B cell (primary cell): ENCODE measurements at places on chromosomes 12 and 14. TPM values are rescaled to one million over a fixed set of nuclear protein-coding genes. Genes with fewer than 3 reads are reported as not detected.

GLT8D2 gene
- not detected in 2 replicates for total RNA-seq

IGF1 gene
- 0.05 TPM in 1 of 2 replicates, not detected in the other for total RNA-seq

PPP2R5C gene
- total RNA-seq: 330 and 337 TPM in 2 replicates

SLC7A8 gene
- total RNA-seq: 0.85 and 1.1 TPM in 2 replicates

KRT85 gene
- total RNA-seq: not detected in 2 replicates

KMT2D gene
- 179 and 199 TPM in 2 replicates for total RNA-seq

SMCO2 gene
- not detected in 2 replicates for total RNA-seq

SOAT2 gene
- not detected in 2 replicates for total RNA-seq

CPNE6 gene
- not detected in 2 replicates for total RNA-seq

ARHGAP9 gene
- total RNA-seq: 154 and 161 TPM in 2 replicates

GRCh38 chr12:50089730-50090129 lies 4.6 kb downstream of the SMARCD1 start:
- DNase-seq: no peak

DNA sequence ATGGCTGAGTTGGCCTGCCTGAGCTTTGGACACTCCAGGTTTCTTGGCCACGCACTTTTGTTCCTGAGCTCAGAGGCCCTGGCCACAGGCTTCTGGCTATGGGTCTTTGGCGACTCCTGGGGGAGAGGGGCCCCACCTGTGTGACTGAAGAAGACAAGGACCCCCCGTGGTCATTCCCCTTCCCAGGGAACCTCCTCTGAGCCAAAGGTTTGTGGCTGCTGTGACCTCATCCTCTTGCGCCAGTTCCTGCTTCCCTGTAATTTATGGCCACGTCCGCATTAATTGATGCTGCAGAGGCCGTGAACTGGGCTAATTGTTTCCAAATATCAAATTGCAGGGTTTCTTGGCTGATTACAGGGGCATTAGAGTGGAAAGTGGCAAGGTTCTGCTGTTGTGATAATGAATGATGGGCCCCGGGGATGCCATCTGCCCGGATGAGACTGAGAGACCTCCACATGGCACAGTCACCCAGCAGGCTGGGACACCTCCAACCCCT lies 27.6 kb upstream of the NOS1 start:
- no peak for DNase-seq

DNA sequence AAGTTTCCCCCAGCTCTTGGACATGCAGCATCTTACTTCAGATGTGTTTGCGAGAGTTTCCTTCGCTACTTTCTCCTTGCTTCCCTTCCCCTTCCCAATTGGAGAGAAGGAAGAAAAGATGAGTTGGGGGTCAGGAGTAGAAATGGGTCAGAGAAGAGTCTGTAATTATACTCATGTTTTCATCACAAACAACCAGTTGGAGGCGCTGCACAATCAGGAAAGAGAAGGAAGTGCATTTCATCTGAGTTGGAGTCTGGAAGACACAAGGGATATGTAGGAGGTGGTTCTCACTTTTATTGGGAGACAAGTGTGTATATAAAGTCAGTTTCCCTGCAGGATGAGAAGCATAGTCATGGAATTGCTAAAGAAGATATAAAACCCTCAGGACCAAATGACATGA lies 31.3 kb upstream of the VSX2 start:
- no peak for DNase-seq

DNA sequence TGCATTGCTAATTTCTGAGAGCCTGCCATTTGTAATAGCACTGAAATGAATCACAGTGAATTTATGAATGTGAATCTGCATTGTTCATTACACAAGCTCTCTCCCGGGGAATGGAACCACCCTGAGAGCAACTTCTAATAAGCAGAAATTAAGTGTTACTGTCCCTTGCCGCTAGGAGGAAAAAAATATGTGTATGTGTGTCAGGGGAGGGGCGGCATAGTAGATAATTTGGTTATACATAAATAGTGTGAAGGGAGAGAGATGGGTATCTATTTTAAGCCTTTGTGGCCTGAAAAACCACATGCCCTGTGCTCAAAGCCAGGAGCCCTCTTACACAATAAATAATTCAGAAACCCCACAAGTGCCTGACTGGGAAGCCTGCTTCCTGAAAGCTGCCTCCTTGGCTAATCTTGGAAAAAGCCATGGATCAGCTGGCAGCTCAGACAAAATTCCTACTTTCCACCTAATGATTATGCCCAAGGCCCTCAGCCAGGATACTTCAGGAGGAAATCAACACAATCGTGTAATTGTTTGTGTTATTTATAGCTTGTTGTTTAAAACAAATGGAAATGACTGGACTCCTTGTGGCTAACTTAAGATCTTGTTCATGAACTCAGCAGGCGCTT lies 366.2 kb upstream of the KITLG start:
- no peak for DNase-seq

DNA sequence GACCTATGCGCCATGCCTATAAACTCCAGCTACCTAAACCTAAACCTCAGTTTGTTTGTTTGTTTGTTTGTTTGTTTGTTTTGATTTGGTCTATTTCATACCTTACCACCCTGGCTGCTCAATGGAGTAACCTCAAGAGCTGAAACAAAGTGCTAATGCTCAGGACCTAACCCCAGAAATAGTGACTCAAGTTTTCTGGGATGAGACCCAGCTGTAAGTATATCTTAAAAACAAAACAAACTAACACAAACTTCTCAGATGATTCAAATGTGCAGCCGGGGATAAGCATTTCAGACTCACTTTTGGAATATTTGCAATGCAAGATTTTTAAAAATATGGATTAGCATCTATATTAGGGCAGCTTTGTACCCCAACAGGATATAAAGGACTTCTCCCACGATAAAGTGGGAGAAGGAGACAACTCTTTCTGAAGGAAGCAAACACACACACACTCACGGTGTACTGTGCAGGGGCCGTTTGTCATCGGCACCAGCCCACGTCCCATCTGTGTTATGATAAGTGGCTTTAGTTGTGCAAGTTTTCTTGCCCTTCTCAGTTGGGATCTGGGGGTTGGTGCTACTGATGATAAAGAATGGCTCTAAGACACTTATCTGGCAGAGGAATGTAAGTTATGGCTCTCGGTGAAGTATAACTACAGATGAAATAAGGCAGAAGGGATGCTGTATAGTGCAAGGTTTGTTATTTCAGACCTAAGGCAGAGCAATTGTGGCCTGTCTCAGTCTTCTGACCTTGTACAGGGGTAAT lies 516.7 kb upstream of the TMEM132C start:
- DNase-seq: no peak

- DNase-seq: no peak
Measured at GRCh38 chr12:46472893-46473633, 100.5 kb upstream of the SLC38A2 start.

DNA sequence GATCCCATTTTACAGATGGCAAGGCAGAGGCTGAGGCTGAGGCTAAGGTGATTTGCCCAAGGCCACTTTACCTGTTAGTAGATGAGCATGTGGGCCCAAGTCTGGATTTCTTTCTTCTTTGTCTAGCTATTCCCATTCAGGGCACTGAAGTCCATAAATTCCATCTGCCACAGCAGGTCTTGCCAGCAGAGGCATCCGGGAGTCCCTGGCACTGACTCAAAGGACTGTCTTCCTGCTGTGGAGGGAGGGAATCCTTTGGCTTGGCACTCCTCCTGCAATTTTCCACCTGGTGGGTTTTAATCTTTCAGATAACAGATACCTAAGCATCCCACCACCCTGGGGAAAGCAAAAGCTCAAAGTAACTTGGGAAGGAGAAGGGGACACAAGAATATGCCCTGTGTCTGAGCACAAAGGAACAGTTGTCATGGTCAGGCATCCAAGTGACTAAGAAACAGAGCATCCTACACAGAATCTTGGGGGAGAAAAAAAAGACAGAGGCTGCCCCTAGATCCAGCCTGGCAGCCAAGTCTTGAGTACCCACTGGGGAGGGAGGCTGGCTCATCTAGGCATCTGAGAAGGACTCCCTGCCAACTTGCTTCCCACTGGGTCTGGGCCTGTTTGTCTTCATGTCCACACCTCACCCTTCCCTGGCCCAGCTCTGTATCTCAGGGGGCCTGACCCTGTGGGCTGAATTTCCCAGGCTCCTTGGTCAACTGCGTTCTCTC lies 35.6 kb upstream of the CMKLR1 start:
- no peak for DNase-seq

DNA sequence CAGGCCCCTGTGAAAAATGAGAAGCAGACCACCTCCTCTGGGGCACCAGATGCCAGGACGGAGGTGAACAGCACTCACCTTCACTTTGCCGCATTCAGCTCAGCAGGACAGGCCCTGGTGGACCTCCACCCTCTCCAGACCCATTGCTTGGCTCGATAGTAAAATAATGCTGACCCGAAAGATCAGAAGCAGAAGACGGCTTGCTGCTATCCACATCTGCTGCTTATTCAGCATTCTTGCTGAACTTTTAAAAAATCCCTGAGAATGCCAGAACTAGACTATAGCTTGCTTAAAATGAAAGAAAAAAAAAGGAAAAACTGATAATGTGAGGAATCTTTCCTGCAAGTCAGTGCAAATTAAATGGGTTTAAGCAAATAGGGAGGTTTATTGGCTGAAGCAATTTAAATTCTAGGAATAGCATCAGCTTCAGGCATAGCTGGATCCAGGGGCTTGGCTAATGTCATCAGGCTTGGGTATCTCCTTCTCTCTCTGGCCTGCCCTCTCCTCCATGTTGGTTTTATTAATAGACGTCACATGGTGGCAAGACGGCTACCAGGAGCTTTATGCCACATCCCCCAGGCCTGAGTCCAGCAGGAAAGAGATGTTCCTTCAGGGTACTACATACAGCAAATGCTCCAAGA lies 137.9 kb downstream of the SCARB1 start:
- DNase-seq: no peak

GRCh38 chr14:97538749-97539410 lies 741.7 kb downstream of the VRK1 start:
- no peak for DNase-seq

DNA sequence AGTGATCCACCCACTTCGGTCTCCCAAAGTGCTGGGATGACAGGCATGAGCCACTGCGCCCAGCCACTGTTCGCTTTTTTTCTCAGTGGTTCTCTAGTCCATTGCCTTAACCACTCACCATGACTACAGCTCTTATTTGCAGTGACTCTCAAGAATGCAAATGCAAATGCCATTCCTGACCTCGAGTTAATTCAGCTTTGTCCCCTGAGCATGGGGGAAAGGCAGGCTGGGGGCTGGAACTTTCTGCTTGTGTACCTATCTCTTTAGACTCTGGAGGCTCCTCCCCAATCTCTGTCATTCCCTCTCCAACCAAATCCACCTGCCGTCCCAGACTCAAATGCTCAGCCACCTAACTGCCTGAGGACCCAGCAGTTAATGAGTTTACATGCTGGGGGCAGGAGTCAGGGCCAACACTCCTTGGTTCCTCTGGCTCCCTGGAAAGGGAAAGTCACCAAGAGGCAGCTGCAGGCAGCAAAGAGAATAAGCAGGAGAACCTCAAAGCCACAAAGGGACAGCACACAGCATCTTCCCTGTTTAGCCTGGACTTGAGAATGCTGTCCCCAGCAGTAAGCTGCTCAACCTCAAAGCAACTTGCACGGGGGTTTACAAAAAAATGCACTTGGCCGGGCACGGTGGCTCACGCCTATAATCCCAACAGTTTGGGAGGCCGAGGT lies 5.3 kb upstream of the HNF1A start:
- no peak for DNase-seq

DNA sequence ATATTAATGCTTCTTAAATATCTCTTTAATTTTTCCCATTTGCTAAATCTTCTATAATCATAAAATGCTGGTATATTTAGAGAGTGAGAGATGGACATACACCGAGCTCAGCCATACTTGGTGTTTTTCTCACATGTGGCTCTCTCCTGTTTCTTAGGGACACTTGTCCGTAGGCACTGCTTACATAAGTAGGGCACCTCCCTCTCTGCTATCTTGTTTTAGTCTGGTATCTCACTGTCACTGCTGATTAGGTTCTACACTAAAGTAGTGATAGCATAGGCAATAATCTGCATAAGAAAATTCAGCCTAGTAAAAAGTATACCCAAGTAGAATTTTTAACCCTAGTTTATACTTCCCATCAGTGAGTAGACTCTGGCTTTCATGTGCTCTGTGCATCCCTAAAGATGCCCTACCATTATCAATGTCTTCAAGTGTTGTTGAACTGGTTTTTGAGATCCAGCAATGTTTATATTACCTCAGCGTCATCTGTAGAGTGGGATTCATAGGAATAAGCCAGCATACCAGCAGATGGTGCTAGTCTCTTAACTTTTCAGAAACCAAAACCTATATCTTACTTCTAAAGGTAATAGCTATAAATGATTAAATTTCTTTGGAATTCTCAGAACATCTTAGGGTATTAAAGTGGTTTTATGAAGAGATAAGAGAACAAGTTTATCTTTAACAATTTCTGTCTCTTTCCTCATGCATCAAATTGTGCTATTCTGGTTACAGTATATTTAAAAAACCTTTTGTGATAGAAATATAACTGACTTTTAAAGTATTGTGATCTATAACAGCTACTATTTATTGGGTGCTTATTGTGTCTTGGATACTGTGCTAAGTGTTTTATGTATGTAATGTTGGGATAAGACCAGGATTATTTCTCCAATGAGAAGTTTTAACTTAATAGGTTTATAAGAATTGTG lies 32.9 kb downstream of the ARID2 start:
- peak; percentile 30 for DNase-seq

- DNase-seq: no peak
Measured at GRCh38 chr12:82793751-82794281, 107.1 kb downstream of the TMTC2 start.

- DNase-seq: no peak
Measured at GRCh38 chr12:124849382-124849781, 14.3 kb downstream of the SCARB1 start.

- no peak for DNase-seq
Measured at GRCh38 chr12:25456474-25456873, 96.6 kb downstream of the LMNTD1 start.

GRCh38 chr14:72740504-72740961 lies 153.4 kb downstream of the DPF3 start:
- no peak for DNase-seq

- no peak for DNase-seq
Measured at GRCh38 chr12:9756706-9757105, 4.0 kb downstream of the CD69 start.
